Hippocampal formation (tissue), 2 donors: ENCODE measurements at places on chromosomes 12 and 14.

GRCh38 chr12:66196806-66197205 lies 7.8 kb downstream of the IRAK3 start:
- no peak for DNase-seq

- no peak for DNase-seq
Measured at GRCh38 chr12:100767371-100767770, 27.2 kb upstream of the ANO4 start.

GRCh38 chr14:20802341-20803084 lies at the start of gene RNASE1:
TSS of gene RNASE1 (minus strand) at chr14:20802844. CDS start at chr14:20802068, 776 bp downstream.
- DNase-seq: peak; percentile 95

- no peak for DNase-seq
Measured at GRCh38 chr12:93149229-93149628, 220.1 kb upstream of the EEA1 start.

- DNase-seq: peak; percentile 28
Measured at GRCh38 chr12:104605685-104606084, 148.9 kb downstream of the CHST11 start.

DNA sequence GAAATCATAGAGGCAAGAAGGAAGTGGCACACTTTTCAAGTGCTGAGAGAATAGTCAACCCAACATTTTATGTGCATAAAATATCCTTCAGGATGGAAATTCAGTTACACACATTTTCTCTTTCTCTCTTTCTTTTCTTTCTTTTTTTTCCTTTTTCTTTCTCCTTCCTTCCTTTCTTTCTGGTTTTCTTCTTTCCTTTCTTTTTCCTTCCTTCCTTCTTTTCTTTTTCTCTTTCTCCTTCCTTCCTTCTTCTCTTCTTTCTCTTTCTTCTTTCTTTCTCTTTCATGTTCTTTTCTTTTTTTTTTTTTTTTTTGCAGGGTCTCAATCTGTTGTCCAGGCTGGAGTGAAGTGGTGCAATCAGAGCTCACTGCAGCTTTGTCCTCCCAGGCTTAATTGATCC lies 38.7 kb upstream of the OR5AU1 start:
- no peak for DNase-seq

DNA sequence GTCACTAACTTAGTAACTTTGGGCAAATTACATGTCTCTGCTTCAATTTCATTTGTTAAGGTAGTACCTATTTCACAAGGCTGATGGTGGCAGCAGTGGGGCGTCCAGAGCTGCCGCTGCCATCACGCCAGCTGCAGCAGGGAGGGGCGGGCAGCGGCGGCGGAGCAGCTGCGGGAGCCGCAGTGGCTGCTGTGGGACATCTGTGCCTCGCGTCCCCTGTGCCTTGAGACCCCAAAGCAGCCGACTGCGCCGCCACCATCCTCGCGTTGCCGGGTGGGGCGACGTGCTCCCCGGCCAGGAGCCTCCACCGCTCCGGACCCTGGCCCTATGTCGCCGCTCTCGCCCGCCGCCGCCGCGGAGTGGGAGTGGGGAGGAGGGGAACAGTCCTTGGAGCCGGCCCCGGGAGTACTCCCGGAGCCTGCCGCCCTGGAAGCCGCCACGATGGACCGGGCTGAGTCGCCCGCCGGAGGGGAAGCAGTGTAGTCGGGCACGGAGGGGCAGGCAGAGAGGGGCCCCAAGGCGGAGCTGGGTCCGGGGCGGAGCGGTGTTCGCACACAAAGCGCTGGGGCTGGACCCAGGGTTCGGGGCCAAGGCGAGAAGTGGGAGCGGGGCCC lies 51.4 kb downstream of the A2M start:
- peak; percentile 70 for DNase-seq

DNA sequence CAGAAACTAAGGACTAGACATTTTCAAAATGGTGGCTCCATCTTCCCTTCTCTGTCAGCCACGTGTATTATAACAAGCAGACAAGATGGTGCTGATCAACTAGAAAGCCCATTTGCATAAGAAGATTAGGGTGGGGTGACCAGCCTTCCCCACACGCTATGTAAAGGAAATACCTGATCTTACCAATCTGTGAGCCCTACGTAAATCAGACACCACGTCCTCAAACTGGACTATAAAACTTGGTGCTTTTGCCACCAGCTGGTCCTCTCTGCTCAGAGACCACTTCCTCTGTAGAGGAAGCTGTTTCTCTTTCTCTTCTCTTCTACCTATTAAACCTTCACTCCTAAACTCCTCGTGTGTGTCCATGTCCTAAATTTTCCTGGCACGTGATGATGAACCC lies 101.1 kb upstream of the PLEKHG7 start:
- DNase-seq: no peak

DNA sequence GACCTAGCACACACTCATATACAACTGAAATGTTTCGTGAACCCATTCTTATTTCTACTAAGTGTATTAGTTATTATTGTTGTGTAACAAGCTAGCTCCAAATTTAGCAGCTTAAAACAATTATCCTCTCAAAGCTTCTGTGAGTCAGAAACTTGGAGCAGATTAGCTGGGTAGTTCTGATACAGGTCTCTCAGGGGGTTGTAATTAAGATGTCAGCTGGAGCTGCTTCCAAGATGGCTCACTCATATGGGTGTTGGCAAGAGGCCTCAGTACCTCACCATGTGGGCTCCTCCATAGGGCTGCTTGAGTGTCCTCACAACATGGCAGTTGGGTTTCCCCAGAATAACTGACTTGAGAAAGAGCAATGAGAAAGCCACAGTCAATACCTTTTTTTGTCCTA lies 9.8 kb downstream of the GPR135 start:
- no peak for DNase-seq

- peak; percentile 50 for DNase-seq
Measured at GRCh38 chr14:90556012-90556477, 159.2 kb downstream of the CALM1 start.

DNA sequence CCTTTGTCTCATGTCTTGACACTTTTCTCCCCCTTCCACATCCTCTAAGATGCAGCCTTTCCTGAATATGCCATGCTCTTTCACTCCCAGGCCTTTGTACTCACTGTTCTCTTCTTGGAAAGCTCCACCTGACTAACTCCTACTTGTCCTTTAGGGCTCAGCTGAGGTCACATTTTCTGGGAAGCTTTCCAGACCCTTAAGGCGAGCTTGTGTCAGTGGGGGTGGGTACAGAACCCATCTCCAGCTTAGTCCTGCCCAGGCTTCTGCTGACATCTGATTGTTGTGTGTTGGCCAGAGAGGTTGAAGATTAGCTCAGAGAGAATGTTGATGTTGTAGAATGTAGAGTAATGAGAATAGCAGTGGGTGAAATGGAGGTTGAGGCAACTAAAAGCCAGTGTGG lies 2.9 kb upstream of the TSFM start:
- DNase-seq: no peak
